Activated B cell treated with CpG ODN at 0.5 μM for 24 hours (primary cell): ENCODE measurements at places on chromosomes 2 and 18.

DNA sequence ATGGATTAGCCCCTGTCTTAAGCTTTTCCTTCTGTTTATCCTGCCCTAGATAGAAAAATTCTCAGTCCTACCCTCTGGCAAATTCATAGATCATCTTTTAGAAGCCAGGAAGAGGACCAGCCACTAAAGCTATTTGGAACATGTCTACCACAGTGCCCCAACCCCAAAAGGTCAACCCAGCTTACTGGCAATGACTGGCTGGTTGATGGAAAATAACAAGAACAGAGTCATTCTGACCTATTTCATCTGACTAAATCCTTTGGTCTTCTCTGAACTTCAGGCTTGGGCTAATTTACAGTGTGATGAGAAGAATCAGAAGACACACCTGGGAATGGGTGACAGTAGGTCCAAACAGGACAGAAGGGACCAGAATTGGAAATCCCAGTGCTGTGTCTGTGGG lies 227.3 kb upstream of the CCDC68 start:
- DNase-seq, result no peak
- peaks cover 5% of the 10 kb centered on the region for H3K27me3 ChIP-seq
- no peaks in the 10 kb centered on the region for H3K4me1 ChIP-seq
- H3K27ac ChIP-seq, result no peak overlapping the region
- H3K4me3 ChIP-seq, result no peak overlapping the region

- no peak overlapping the region for H3K27ac ChIP-seq
- H3K36me3 ChIP-seq, result peaks cover 5% of the 10 kb centered on the region
- H3K4me1 ChIP-seq, result peaks cover 11% of the 10 kb centered on the region
- no peak for DNase-seq
Observed at GRCh38 chr18:57426187-57426586, 9.0 kb upstream of the ONECUT2 start.

DNA sequence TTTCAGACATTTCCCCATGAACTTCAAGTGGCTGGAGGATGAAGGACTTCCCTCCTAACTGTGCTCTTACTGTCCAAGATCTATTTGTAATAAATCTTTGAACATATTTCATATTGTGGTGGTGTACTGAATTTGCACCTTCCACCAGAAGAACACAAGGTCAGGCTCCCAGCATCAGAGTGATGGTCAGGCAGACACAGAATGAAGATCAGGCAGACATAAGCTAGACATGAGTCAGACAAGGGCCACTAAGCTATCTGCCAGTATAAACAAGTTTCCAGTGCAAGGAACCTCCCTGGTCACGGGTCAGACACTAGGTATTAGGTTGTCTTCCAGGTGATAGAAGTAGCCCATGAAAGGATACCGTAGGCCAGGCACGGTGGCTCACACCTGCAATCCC lies 20.0 kb downstream of the AQP12B start:
- no peak overlapping the region for H3K27ac ChIP-seq
- no peak for DNase-seq
- H3K4me3 ChIP-seq, result no peak overlapping the region
- H3K4me1 ChIP-seq, result no peaks in the 10 kb centered on the region
- peaks cover 34% of the 10 kb centered on the region for H3K27me3 ChIP-seq

GRCh38 chr2:215863687-215864086 lies 149.7 kb downstream of the MREG start:
- H3K27me3 ChIP-seq, result peaks cover 10% of the 10 kb centered on the region
- no peaks in the 10 kb centered on the region for H3K4me1 ChIP-seq
- H3K36me3 ChIP-seq, result no peaks in the 10 kb centered on the region
- H3K4me3 ChIP-seq, result no peak overlapping the region
- no peak for DNase-seq

DNA sequence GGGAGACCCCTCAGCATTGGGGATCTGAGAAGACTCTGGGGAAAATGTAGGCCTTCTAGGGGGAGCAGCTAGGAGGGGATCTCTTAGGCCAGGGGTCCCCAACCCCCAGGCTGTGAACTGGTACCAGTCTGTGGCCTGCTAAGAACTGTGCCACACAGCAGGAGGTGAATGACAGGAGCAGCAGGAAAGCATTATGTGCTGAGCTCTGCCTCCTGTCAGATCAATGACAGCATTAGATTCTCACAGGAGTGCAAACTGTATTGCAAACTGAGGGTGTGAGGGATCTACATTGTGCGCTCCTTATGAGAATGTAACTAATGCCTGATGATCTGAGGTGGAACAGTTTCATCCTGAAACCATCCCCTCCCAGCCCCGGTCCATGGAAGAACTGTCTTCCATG lies 127.3 kb downstream of the SCG2 start:
- no peak overlapping the region for H3K27ac ChIP-seq
- peaks cover 2% of the 10 kb centered on the region for H3K27me3 ChIP-seq
- no peak overlapping the region for H3K4me3 ChIP-seq
- DNase-seq, result no peak
- H3K36me3 ChIP-seq, result no peaks in the 10 kb centered on the region
- H3K4me1 ChIP-seq, result no peaks in the 10 kb centered on the region
